NCI-H1105 treated with DMSO at 0.1 percent for 48 hours (cell line): ENCODE measurements at places on chromosomes 1 and 21.
A peak's percentile ranks its signal among the peaks of the same experiment; 100 is the strongest.

GRCh38 chr21:44495611-44496563 lies 40.6 kb downstream of the LRRC3 start:
- no peak for DNase-seq

DNA sequence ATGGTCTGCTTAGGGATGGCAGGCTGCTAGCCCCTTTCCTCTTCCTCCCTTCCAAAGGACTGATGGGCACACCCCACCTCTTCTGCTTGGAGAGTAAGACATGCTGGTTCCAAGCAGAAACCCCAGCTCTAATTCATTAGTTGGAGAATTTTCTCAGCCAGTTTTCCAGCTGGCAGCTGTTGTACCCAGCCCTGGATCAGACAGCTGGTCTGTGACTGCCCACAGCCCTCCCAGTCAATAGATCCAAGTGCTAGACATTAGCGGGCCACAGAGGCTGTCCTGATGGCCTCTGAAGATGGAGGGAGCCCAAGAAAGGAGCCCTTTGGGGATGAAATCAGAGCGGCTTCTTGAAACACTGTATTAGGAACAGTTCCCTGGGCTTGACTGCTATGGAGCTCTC lies 35.8 kb downstream of the ACOT11 start:
- DNase-seq = no peak

- DNase-seq = peak; percentile 39
These were observed 4.1 kb downstream of the EIF2D start for GRCh38 chr1:206608108-206608698.

GRCh38 chr1:226826479-226827261 lies 43.7 kb upstream of the PSEN2 start:
- DNase-seq = no peak

- no peak for DNase-seq
These were observed 12.3 kb upstream of the RGS4 start for GRCh38 chr1:163056831-163057230.

GRCh38 chr1:168799927-168800605 lies 71.1 kb upstream of the DPT start:
- DNase-seq = no peak

DNA sequence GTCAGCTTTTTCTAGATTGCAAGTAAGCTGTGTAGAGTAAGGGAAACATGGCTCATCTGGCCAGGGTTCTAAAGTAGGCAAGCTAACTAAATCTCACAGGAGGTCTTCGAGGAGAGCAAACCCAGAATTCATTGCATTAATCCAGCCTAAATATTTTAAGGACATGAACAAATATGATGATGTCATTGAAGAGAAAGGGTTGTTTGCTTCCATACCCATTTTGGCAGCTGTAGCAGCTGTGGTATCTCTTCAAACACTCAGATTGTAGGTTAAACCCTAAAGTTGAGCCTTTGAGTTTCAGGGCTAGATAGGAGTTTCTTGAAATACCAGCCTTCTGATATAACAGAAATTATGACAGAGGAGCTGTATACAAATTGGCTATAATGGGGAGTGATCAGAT lies 200.5 kb upstream of the C1orf105 start:
- DNase-seq = no peak

DNA sequence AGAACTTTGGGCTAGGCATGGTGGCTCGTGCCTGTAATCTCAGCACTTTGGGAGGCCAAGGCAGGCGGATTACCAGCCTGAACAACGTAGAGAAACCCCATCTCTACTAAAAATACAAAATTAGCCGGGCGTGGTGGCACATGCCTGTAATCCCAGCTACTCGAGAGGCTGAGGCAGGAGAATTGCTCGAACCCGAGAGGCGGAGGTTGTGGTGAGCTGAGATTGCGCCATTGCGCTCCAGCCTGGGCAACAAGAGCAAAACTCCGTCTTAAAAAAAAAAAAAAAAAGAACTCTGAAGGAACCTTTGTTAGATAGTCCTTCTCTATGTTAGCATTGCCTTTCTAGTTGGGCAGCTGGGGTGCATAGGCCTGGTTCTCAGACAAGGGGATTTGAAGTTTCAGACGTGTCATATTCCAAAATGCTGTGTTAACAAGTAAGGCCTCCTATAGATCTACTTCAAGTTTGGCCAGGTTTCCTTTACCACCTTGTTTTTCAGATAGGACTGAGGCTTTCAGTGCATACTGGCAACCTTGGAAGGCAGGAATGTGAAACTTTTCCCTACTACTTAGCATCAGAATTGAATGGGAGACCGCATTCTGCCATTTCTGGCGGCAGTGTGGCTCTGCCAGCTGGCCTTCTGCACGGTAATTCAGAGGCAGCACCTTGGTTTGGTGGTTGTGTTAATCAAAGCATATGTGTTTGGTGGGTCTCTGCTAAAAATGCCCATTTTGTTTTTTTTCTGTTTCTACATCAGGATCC lies 6.1 kb downstream of the UQCRH start:
- DNase-seq = no peak

- DNase-seq = no peak
These were observed 332.2 kb downstream of the CHRM3 start for GRCh38 chr1:239718571-239718970.

DNA sequence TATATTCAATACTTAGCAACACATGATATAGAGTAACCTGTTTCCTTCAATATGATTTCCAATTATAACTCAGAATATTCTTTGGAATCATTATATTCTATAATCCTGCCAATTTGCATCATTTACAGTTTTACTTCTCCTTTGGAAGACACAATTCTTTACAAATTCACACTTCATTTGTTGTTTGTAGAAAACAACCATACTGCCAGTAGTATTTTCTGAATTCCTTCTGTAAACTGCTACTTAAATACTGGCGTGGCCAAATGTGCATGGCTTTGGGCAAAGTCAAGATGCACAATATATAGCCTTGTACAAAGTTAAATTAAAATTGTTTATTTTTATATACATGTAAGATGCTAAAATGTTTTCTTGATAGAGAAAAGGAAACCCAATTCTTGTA lies 687.1 kb upstream of the NEGR1 start:
- DNase-seq = no peak

GRCh38 chr1:12424087-12424529 lies 193.9 kb downstream of the DHRS3 start:
- DNase-seq = no peak

- DNase-seq = no peak
These were observed 1.5 kb downstream of the NBL1 start for GRCh38 chr1:19645411-19646251.

DNA sequence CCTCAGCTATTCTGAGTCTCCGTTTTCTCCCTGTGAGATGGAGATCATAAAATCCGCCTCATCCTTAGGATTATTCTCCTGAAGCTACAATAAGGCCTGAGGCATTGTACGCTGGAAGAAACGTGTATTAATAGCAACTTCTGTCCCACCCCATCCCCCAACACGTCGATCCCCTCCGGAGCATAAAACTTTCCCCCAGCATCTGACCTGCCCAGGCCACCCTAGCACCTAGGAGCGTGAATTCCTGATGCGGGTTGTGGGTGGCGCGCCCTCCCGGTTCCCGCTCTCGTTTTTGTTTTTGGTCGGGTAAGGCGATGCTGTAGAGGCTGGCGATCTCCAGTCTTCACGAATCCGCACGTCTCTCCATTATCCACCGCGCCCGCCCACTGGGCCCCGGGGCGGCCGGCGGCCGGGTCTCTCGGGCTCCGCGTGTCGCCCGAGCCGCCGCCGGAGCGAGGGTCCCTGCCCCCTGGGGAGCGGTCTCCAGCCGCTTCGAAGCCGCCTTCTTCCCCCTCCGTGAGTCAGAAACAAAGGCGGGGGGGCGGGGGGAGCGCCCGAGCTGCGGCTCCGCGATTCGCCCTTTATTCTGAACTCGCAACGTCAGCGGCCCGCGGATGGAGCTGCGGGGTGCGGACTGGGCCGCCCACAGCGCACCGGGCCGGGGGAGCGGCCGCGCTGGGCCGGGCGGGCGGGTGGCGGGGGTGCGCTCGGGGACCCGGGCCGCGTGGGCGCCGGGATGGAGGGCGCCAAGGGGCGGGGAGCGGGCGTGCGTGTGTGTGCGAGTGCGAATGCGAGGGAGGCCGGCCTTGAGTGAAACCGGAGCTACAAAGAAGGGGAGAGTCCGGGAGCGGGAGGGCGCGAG lies at the start of gene PLEKHO1:
PLEKHO1 (plus strand) TSS at position 646 of the 862 bp plus-strand sequence. CDS start 342 bp downstream, outside the sequence.
- DNase-seq = peak; percentile 69

DNA sequence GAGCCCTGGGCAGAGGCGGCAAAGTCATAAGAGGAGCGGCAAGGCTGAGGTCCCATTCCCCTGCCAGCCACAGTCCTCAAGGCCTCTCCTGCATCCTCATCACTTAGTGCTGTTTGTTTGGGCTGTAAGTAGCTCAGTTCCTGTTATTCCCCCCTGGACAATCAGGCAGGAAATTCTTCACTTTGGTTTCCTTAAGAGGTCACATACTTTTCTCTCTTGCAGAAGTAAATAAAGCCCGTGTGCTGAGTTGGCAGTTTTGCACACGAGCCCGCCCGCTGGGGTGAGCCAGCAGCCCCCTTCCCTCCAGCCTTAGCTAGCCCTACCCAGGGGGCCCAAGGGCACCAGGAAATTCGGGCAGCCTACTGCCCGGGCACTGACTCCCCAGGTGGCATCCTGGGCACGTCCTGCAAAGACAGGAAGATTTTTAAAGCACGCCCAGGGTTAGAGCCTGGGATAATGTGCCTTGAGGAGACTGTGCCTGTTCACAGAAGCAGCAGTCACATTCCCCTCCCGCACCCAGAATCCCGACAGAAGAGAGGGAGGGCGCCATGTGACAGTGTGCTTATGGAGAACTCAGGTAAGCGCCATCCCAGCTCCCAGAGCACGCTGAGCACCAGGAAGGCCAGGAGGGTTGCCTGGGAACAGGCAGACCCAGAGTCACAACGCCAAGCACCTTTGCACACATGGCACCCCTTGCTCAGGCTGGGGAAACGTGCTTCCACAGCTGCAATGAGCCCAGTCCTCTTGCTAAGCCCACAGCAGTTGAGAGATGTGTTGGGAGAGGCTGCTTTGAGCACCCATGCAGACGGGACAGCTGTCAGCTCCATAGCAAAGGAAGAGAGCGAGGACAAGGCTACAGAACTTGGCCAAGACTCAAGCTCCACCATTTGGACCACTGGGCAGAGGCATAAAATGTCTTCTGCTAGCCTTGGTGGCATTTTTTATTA lies 144.5 kb upstream of the TMEM51 start:
- no peak for DNase-seq

GRCh38 chr1:181969902-181970301 lies 91.6 kb downstream of the ZNF648 start:
- DNase-seq = no peak

DNA sequence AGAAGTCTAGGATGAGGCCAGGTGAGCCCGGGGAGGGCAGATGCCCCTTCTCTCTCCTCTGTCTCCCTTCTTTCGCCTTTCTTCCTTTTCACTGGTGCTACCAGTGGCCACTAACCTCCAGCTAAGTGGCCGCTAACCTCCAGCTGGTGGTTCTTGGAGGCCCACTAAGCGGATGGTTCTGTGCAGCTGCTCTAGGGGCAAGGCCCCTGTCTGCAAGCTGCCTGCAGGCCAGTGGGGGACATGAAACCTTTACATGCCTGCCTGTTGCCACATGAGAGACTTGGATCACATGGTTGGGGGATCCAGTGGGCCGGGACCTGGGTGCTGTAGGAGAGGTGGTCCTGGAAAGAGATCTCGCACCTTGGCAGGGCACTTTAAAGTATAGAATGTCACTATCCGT lies 17.7 kb downstream of the IKBKE start:
- DNase-seq = no peak

DNA sequence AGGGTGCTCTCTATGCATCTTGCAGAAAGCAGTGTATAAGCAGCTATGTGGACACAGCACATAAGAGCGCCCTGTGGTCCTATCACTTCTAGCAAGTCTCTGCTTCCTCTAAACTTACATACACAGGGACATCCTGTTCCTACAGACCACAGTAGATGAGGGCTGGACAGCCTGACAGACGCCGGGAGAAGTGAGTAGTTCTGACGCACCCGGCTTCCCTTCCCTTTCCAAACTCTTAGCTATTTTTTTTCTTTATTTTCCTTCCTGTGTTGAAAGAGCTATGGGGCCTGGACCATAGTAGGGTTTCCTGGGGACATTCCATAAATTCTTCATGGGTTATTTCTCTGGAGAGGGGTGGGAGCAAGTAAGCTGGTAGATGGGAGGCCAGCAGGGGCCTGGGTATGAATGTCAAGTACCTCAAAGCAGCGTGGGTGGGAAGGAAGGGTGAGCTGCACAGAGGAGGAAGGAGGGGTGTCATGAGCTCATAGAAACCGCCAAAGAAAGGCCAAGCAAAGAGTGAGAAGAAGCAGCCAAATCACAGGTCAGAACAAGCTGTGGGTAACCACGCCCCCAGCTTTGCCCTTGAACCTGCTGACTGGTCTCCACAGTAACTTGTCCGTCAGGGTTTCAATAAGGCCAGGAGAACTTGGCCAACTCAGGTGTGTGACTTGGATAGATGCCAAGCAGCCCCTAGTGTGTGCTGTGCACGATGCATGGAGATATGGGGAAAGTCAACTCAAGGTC lies 36.6 kb downstream of the PLXNA2 start:
- DNase-seq = peak; percentile 49

DNA sequence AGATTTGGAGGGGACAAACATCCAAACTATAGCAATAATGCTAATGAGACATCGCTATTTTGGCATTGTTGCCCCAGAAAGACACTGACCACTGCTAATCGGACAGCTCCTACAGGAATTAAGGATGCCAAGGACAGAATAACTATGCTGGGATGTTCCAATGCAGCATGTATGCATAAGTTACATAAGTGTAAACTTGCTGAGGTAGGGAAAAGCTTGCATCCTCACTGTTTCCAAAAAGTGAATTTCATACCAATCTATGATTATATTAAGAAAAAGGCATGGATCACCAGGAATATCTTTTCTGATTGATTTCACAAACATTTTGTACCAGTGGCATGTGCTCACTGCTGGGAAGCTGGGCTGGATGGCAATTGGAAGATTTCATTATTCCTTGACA lies 45.8 kb upstream of the RALGPS2 start:
- no peak for DNase-seq

GRCh38 chr1:85366391-85367170 lies 90.1 kb upstream of the BCL10 start:
- no peak for DNase-seq

DNA sequence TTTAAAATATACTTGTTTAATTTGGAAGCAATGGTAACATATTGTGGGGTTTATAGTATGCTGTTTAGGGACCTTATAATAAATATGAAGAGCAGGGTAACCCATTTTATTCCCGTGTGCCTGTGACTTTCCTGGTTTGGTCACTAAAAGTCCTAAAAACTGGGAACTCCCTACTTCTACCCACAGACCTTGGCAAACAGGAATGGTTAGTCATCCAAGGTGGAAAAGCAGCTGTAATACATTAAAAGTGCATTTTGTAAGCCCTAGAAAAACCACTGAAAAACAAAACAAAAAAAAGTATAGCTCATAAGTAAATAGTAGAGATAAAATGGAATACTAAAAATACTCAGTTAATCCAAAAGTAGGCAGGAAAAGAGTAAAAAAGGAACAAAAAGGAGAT lies 538.9 kb downstream of the LMO4 start:
- DNase-seq = no peak

DNA sequence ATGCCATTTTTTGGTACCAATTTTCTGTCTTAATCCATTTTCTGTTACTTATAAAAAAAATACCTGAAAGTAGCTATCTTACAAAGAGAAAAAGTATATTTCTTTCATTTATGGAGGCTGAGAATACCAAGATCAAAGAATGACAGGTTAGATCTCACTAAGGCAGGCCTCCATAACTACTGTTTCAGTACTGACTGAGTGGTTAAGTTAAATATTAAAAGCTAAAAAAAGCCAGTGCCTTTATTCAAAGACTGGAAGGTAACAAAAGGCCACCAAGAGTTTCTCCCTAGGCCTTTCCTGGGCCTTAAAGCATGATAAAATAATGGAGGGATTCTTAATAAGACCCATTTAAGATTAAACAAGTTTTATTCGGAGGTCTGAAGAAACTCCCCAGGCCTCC lies 687.7 kb upstream of the ADGRL4 start:
- no peak for DNase-seq
